Ovary (tissue), 10 donors: ENCODE measurements at places on chromosomes 12 and 14.

DNA sequence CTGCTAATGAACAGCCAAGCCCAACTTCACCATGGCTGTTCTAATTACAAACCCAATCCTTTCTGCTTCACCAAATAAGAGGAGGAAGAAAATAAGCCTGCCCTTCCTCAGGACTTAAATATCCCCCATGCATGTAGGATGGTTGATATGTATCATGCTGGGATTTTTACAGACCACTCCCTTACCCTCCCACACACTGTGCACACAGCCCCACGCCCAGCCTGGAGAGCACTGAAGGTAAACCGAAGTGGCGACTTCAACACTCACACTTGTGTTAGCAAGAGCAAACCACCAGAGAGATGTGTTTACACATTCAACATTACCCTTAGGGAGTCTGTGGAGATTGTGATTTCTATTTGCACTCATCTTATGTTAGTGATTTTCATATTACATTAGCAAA is 241.2 kb downstream of the EGLN3 start:
- DNase-seq, result no peak

DNA sequence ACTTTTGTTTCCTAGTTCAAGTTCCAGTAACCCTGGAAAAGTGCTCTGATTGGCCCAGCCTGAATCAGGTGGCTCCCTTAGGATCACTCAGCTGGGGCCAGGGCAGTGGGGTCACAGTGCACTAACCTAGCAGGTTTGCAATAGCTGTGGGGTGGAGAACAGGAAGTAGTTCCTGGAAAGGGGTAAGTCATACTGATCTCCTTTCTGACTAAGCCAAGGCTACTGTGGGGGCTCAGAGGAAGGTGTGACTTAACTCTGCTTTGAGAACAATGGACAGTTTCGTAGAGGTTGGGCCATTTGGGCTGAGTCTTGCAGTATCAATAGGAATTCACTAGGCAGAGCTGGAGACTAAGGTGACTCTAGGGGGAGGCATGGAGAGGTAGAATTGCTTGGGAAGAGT is 89.4 kb downstream of the KIF26A start:
- no peak for DNase-seq

DNA sequence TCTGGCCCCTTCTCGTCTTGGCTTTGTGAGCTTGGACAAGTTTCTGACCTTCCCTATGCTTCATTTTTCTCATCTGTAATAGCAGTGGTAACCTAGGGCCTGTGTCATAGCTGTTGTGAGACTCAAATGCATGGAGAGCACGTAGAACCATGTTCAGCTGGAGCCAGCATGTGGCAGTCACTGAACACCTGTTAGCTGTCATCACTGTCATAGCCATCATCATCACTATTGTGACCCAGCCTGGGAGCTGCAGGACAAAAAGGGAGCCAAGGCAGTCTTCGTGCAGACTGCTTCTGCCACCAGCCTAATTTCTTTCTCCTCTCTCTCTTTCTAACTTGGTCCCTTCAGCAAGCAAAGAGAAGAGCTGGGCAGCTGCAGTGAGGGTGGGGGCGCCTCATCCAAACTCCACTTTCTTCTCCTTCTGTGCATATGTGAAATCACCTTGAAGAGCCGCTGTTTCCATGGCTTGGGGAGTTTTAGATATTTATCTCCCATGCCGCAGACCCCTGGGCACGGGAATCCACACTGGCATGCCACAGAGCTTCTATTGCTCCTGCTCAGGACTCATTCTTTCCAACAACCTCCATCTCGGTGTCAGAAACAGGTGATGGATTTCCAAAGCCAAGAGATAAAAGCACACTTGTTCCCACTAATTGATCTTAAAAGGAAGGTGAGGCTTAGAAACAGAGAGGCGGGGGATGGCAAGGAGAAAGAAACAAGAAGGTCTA is 87.0 kb downstream of the SRRM4 start:
- no peak for DNase-seq

DNA sequence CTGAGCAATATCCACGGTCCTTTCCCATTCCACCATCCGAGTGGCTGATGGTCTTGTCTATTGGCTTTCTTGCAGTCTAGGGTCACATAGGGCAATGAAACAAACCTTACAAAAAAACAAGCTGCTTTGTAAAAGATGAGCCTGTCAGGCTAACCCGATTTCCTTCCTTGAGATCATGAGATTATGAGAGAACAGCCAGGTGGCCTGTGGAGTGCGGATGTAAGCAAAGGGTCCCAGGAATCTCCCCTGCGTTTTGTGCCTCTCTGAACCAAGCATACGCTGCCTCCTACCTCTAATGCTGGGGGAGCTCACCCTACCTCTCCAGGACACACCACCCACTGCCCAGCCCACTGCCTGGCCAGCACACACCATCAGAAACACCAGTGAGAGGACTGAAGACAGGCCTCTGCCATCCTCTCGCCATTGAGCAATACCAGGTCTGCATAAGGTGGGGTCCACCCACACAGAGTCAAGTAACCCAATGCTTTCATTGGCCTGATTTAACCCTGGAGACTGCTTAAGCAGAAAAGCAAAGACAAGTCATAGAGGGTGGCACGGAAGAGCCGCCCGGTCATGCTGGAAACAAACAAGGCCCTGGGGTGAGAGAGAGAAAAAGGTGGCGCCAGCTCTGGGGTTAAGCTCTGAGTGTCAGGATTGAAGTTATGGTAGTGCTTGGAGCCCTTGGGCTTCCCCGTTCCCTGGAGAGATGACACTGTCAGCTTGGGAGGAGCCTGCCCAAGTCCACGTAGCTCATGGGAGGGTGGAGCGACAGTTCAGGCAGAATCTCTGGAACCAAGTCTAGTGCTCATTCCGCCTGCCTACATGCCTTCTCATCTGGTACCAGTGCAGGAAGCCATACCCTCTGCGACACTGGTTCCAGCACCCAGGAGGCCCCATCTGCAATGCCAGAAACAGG is 46.6 kb downstream of the CALM1 start:
- no peak for DNase-seq

- DNase-seq, result no peak
Observed at GRCh38 chr12:54935235-54935951, 49.2 kb downstream of the TESPA1 start.

DNA sequence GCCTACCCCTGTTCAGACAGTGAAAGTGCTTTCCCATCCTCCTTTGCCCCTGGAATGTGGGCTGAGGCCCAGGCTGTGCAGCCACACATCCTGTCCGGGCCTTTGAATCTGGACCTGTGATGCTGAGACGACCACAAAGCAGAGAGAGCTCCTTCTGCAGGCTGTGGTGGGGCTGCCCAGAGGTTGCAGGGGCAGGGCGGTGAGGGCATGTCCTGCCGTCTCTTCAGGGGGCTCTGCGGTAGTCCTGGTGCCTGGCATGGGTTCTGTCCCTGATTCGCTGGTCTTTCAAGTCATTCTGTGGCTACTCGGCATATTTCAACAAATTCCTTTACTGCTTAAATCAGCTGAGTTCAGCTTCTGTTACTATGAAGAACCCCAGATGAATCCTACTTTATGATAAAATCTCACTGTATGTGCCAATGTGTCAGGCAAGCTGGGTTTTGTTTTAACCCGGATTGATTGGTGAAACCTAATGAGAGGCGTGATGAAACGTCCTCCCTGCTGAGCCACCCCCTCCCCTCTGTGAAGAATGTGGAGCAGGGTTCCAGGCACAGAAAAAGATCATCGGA is 63.4 kb upstream of the DICER1 start:
- DNase-seq, result no peak

DNA sequence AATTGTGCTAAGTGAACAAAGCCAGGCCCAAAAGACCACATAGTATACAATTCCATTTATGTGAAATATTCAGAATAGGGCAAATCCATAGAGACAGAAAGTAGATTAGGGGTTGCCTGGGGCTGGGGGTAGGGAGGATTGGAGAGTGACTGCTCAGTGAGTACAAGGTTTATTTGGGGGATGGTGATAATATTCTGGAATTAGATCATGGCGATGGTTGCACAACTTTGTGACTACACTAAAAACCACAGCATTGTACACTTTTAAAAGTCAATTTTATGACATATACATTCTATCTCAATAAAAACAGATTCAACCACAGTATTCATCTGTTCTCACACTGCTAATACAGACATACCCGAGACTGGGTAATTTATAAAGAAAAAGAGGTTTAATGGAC is 68.7 kb upstream of the MAP1LC3B2 start:
- no peak for DNase-seq

DNA sequence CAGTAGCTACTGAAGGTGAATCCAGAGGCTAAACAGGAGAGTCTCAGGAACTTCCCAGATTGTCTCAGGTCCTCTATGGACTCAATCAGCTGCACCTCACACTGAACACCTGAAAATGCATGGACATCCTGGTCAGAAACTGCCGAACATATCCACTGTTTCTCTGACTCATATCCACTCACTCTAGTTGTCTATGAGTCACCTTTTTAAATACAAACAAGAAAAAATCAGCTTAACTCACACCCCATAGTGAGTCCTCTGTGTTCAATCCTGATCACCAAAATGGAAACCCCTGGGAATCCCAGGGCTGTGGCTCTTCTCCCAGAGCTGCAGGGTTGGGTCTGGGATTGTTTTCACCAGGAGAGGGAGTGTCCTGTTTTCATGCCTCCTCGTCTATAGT is 556.7 kb downstream of the TMEM121 start:
- DNase-seq, result no peak

DNA sequence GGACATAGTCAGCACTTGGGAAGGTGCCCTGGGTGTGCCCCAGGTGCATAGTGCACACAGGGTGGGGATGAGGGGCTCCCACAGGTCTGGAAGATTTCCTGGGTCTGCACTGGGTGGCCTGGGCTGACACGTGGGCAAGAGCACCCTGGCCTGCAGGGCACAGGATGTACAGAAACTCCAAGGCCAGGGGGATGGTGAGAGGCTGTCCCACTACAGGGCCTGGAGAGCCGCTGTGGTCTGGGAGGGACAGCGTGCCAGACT is 35.8 kb upstream of the PPP1R13B start:
- DNase-seq, result no peak

GRCh38 chr14:105947599-105947998 is 421.2 kb downstream of the TMEM121 start:
- DNase-seq, result no peak

DNA sequence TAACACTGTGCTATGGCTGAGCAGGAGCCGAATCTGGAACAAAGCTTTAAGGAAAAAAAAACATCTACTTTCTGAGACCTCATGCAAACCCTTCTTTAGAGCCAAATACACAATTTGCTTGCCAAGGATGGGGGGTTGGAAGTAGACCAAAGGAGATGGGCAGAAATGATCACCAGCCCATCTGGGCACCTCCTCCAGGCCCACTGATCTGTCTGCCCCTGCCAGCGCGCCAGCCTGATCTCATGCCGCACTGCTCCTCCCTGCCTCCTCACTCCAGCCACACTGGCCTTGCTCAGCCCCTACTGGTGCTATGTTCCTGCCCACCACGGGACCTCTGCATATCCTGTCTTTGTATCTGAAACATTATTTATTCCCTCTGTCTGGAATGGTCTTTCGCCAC is 24.8 kb upstream of the RAB35 start:
- no peak for DNase-seq

DNA sequence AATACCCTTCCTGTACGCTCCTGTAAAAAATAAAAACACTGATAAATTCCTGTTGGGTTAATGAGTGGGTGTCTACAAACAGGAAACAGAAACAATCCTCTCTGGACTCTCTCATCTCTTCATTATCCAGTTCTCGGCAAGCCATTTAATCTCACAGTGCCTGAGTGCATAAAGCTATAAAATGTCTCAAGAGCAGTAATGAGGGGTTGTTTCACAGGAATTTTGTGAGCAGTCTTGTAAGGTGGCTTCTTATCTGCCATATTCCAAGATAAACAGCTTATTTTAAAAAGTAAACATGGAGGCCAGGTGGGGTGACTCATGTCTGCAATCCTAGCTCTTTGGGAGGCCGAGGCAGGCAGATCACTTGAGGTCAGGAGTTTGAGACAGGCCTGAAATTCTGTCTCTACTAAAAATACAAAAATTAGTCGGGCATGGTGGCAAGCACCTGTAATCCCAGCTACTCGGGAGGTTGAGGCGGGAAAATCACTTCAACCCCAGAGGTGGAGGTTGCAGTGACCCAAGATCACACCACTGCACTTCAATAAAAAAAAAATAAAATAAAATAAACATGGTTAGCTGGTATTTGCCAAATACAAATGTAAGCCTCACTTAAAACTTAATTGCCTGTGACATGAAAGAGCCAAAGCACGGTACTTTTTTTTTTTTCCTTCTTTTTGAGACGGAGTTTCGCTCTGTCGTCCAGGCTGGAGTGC is 54.0 kb downstream of the CLIP1 start:
- no peak for DNase-seq

GRCh38 chr14:101405171-101405883 is 156.0 kb upstream of the DIO3 start:
- peak; percentile 38 for DNase-seq

DNA sequence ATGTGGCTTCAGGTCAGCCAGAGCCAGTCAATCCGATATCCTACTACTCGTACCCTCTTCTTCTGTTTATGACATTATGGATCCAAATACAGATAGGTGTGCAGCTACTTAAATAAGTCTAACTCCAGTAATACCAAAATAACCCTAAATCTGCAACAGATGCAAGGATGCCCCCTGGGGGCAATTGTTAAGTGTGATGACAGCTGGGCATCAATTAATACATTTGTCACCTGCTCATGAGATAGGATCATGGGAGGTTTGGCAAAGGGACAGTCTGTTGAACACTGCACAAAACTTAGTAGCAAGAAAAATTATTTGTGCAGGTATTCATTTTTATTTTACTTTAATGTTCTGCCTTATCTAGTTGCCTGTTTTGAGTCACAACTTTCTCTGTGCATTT is 83.2 kb downstream of the SLC38A6 start:
- DNase-seq, result no peak

DNA sequence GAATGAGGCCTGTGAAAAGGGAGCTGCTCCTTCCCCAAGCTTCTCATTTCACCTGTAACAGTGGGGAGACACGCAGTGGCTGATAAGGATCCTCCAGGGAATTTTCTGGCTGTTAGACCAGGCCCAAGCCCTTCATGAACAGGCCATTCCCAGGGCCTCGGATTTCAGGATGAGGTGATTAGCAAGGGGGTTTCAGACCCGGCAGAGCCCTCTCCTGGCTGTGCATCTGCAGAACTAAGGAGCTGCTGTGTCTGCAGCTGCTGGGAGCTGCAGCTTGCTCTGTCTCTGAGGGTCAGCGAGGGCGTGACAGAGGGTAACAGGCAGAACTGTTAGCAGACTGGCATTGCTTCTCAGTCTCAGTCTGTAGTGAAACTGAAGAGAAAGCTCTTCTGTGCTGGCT is 110.4 kb downstream of the KCNA5 start:
- no peak for DNase-seq

DNA sequence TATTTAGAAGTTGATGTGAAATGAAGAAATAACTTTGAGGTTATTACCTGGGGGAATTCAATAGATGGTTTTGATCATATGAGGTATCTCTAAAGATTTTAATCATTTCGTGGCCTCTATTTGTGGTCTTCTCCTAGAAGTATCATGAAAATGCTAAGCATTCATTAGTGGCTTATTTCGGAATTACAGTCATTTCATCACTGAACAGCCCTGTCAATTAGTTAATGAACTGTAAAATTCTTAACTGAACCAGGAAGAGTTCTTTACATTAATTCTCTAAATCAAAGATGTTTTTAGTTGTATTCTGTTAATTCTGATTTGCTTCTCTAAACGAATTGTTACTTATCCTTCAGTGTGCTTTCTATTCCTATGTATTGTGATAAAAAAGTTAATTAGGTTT is 248.9 kb downstream of the PAX9 start:
- no peak for DNase-seq

GRCh38 chr14:85597701-85598100 is 67.8 kb downstream of the FLRT2 start:
- DNase-seq, result no peak
